ENCODE measurements at places on chromosomes 5 and 9.

DNA sequence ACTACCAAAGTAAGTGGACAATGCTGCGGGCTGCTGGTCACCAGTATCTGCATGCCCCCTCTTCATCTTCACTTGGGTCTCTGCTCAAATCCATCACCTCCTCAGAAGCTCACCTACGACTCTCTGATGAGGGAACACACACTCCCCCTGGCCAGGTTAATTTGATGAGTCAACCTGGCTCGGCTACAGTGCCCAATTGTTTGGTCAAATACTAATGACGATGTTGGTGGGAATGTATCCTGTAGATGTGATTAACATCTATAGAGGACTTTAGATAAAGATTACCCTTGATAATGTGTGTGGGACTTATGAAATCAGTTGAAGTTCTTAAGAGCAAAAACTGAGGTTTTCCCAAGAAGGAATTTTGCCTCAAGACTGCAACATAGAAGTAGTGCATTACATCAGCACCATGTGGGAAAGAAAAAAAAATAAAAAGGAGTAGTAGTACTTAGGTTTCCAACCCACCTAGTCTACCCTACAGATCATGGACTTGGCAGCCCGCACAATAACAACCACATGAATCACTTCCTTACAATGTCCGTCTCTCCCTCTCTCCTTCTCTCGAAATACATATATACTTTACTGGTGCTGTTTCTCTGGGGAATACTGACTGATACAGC lies 467.3 kb downstream of the DNAH5 start:
- DNase-seq = no peak

- no peak for DNase-seq
Measured at GRCh38 chr5:155211764-155212163, 198.2 kb downstream of the KIF4B start.

DNA sequence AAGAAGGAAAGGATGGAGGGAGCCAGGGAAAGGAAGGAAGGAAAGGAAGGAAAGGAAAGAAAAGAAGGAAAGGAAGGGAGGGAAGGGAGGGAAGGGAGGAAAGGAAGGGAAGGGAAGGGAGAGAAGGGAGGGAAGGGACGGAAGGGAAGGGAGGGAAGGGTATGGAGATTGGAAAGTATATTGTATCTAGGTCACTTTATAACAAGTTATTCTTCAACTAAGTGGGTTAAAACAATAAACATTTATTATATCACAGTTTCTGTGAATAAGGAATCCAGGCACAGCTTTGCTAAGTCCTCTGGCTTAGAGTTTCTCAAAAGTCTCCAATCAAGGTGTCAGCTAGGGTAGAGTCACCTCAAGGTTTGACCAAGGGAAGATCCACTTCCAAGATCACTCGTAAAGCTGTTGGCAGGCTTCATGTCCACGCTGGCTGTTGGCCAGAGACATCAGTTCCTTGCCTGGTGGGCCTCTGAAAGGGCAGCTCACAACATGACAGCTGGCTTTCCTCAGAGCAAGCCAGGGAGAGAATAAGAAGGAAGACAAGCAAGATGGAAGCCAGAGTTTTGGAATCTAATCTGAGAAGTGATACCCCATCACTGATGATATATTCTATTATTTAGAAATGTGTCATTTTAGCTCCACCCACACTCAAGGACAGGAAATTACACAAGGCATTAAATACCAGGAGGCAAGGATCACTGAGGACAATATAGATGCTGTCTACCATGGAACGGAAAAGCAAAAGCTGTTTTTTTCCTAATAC lies 105.1 kb downstream of the DEPDC1B start:
- DNase-seq = no peak

GRCh38 chr9:126450668-126451205 lies 124.1 kb downstream of the MVB12B start:
- DNase-seq = no peak

- DNase-seq = no peak
Measured at GRCh38 chr5:16455668-16456067, 9.9 kb downstream of the ZNF622 start.

- DNase-seq = no peak
Measured at GRCh38 chr9:75544815-75545214, 345.7 kb upstream of the PCSK5 start.

DNA sequence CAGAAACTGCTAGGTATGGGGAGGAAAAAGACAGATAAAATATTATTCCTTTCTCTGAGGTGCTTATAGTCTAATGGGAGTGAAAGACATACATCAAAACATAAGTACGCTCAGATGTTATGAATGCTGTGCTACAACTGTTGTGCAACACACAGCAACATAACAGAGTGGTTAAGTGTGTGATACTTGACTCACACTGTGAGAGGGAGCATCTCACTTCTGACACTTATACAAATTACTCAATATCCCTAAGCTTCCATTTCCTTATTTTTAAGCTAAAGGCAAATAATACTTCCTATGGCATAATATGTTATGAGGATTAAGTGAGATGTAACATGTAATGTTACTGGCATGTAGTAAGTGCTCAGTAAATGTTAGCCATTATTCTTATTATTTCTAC lies 110.6 kb upstream of the FER start:
- DNase-seq = no peak

- no peak for DNase-seq
Measured at GRCh38 chr9:10999646-11000045, 386.8 kb upstream of the PTPRD start.

GRCh38 chr9:36632892-36633291 lies 60.2 kb downstream of the MELK start:
- DNase-seq = no peak

DNA sequence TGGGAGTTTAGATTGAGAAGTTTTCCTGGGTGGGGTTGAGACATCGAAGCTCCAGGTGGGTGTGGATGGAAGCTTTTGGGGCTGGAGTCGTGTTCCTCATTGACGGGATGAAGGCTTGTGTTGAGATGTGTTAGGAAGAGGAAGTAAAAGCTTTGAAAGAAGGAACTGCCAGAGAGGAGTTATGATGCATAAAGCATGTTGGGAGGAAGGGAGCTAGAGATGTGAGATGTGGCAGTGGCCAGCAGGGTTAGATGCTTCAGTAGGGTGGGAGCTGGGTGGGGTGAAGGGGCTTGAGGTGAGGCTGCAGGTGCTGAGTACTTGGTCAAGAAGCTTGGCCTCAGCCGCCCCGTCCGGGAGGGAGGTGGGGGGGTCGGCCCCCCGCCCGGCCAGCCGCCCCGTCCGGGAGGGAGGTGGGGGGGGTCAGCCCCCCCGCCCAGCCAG lies 56.7 kb downstream of the HSPA4 start:
- DNase-seq = no peak

GRCh38 chr5:171115519-171115918 lies 193.5 kb upstream of the TLX3 start:
- DNase-seq = no peak

DNA sequence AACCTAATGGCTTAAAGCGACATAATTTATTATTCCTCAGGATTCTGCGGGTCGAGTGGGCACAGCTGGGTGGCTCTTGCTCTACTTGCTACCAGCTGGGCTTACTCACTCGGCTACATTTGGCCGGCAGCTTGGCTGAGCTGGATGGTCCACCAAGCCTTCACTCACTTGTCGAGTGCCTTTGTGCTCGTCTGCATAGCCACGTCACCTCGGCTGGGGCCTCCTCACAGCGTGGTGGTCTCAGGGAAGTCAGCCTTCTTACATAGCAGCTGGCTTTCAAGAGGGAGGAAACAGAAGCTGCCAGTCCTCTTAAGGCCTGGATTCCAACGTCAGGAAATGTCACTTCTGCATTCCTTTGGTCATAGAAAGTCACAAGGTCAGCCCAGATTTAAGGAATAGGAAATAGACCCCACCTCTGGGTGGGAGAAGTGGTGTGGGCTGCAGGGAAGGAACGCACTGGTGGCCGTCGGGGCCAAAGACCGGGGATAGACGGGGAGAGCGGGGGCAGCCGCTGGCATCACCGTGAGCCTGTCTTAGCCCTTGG lies 75.1 kb upstream of the RUFY1 start:
- no peak for DNase-seq

GRCh38 chr9:137986268-137987099 lies 108.9 kb downstream of the CACNA1B start:
- no peak for DNase-seq

DNA sequence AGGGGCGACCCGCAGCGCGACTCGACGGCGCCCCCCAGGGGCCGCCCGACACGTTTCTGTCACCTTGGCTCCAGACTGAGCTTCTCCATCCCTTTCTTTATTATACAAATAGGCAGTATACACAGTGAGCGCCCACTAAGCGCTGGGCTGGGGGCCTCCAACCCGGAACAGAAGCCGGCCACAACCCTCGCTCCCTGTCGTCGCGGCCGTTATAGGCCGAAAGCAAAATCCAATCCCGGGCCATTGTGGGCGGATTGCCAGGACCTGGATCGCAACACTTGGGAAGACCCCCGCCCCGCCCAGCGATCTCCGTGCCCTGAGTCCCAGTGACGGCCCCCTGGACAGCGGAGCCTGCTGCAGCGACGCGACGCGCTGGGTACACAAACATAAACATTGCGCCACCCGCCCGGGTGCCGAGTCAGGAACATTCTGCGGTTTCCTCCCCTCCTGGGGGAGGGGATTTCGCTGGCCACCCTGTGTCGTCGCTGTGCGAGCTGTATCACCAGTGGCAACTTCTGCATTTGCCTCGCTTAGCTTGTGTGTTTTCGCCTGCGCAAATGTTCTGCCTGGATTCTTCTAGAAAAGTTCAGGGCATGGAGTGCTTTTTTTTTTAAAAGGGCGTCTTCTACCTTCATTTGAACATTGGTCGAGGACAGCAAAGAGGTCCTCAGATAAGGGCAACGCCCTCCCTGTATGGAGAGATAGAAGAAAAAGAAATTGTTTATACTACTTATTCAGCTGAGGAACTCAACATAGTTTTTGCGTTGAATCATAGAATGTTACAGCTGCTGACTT lies 1.3 kb upstream of the DUSP1 start:
- DNase-seq = peak; percentile 76

- DNase-seq = no peak
Measured at GRCh38 chr9:113641100-113641885, 177.8 kb downstream of the RGS3 start.

- no peak for DNase-seq
Measured at GRCh38 chr9:75167281-75167680, 79.0 kb downstream of the OSTF1 start.

DNA sequence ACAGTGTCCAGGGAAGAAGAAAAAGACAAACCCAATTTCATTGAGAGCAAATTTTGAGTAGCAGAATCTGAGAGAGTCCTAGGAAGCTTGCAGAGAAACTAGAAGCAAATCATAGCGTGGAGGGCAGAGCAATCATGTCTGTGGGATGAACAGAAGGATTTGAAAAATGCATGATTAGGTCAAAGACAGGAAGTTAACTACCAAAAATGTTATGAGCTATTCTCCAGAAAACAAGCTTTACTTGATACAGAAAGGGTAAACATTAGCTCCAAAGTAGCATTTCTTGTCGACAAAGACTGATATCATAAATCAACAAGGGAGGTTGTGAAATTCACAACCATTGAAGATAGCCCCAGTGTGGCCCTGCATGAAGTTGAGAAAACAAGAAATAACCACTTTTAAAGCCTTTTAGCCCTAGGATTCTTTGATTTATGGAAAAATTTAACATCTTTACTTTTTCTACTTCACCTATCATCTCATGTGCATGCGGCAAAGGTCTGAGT lies 97.7 kb upstream of the MEGF10 start:
- DNase-seq = no peak

DNA sequence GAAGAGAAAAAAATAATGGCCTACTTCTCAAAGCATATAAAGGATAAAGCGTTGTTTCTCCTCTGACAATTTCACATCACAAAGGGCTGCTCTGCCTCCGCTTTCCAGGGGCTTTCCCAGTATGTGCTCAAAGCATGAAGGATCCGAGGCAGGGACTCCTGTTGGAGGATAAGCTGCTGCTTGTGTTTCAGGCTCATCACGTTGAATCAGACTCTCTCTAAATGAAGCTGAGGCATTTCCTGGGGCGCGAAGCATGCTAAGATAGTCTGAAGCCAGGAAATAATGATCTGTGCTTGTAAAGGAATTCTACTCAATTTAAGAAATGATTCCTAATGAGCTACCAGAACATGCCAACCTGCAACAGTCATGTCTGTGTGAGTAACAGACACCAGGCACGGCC lies 97.5 kb downstream of the MARCHF11 start:
- no peak for DNase-seq

DNA sequence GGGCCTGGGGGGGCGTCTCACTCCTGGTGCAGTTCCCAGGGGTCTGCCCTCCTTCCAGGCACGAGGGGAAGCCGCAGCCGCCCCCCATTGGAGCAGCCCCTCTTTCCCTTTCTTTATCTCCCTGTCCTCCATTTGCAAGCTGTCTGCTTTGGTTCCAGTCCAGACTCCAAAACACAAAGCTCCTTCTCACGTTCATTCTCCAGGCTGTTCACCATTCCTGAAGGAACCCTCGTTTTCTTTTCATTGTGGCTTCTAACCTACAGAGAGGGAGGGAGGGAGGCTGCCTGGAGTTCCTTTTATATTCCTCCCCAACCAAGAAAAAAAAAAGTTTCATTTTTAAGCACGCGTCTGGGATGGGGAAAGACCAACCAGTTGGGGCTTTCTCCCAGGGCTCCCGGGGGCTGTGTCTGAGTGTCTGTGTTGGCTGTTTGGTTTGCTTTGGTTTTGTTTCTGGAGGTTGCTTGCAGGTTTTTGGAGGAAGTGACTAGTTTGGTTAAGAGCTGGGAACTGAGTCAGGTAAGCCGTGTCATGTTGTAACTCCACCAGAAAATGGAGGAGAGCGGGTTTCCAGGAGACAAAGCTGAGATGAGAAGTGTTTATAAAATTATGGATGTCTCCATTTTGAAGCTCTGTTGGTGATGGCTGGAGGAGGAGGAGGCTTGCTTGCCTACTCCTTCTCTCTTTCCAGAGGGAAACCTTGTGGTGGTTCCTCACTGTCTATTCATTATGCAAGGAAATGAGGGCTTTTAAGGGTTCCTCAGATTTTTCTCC lies 1.6 kb downstream of the ZNF462 start:
- no peak for DNase-seq

DNA sequence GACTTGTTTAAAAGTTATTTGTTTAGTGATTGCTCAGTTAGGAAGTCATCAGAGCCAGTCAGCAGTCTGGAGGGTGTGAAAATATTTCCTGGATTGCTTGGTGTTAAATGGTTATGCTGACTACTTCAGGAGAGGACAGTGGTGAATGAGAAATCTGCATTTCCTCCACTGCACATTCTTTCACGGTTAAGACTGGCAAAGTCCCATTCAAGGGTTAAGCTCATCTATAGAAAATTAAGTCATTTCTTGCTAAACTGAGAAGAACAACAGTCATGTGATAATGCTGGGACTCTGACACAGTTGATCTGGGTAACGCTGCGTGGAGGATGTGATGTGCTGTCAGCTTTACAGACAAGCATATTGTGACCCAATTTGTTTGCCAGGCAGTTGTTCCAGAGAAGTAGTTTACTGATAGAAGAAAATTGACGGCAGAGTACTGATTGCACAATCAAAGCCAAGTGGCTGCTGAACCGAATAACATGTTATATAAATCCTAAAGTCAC lies 80.4 kb downstream of the GRAMD2B start:
- no peak for DNase-seq

DNA sequence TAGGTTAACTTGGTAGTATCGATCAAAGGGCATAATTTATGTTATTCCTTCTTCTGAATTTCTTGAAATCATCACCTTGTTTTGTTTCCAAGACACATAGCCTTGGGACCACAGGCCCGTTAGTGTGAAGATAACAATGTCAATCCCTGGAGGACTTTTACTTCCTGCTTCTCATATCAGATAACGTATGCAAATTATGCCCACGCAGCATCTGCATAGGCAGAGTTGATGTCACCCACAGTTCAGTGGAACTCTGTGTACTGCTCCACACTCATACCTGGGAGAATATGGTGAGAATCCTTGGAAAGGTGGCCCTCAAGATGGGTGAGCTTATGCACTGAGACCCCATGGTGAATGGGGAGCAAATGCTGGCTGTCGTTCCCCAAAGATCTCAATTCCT lies 95.0 kb downstream of the CFAP90 start:
- DNase-seq = no peak

GRCh38 chr5:9197881-9198260 lies 348.0 kb downstream of the SEMA5A start:
- no peak for DNase-seq
